ENCODE measurements at places on chromosomes 12 and 14.

GRCh38 chr12:45828402-45828801 is 98.9 kb downstream of the ARID2 start:
- no peak for DNase-seq

DNA sequence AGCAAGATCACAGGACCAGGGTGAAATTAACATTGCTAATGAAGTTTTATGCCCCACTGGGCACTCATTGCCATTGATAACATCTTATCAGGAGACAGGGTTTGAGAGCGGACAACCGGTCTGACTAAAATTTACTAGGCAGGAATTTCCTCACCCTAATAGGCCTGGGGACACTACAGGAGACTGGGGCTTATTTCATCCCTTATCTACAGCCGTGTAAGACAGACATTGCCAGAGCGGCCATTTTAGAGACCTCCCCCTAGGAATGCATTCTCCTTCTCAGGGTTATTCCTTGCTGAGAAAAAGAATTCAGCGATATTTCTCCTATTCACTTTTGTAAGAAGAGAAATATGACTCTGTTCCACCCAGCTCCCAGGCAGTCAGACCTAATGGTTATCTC is 8.3 kb downstream of the OR4K17 start:
- DNase-seq, result no peak

DNA sequence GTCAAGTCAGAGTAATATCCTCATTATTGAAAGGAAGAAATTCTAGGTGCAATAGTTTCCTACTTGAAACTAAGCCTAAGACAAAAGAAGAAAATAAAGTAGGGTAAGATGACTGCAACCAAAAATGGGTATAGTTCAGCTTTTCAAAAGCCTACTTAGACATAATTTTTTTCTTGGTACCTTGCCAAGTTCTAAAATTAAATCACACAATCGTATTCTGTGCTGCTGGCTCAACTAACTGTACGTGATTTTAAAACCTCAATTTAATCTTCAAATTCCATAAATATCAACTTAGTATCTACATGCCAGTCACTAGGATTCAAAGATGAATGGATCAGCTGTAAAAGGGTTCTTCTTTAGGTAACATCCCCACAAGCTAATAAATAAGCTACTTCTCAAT is 56.9 kb downstream of the SCAF11 start:
- DNase-seq, result no peak

- no peak for DNase-seq
Observed at GRCh38 chr14:33736979-33737378, 213.9 kb downstream of the EGLN3 start.

- DNase-seq, result no peak
Observed at GRCh38 chr14:86915406-86915805, 1077.6 kb downstream of the GALC start.

DNA sequence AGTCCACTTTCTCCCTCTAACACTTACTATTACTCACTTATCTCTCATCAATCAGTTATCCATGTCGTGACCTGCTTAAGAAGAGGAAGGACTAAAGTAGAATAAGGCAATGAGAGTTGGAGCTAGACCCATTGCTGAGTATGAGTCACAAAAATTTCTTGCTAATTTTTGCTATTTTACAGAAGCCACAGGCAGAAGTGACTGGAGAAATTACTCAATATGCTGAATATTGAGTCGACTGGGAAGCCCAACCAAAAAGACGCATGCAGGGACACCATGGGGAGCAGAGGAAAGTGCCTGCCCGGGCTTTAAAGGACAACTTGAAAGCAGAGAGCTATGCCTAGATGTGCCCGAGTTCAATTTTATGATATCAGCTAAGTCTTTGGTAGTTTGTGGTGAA is 115.4 kb upstream of the FOXG1 start:
- DNase-seq, result no peak

GRCh38 chr12:57893431-57894353 is 47.2 kb upstream of the CTDSP2 start:
- DNase-seq, result peak; percentile 87

- no peak for DNase-seq
Observed at GRCh38 chr12:104656921-104657320, 200.2 kb downstream of the CHST11 start.

- peak; percentile 64 for DNase-seq
Observed at GRCh38 chr14:99755629-99756603, 37.3 kb upstream of the EML1 start.

GRCh38 chr14:76138119-76138757 is 13.5 kb upstream of the GPATCH2L start:
- DNase-seq, result no peak

- DNase-seq, result no peak
Observed at GRCh38 chr12:89040146-89040964, 311.9 kb downstream of the DUSP6 start.

DNA sequence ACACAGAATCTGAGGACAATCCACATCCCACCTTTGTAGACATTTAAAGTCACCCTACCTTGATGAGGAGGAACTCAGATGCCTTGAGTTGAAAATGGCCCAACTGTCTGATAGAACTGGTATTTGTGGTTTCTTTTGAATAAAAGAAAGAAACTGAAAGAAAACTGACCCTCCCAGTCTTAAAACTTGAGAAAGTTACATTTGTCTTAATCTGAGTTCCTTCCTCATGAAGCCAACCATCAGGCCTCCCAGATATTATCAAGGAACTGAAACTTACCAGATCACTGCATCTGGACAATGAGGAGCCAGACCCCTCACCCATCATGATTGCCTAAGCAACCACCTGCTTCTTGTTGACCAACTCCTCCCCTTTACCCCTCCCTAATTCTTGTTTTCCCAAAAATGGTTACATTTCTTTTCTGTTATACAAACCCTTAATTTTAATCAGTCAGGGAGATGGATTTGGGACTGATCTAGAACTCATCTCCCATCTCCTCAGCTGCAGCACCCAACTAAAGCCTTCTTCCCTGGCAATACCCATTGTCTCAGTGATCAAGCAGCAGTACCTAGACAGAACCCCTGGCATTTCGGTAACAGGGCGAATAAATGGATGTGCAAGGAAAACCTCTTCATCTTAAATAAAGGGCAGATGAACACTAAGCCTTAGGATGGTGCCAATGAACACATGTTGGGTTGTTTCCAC is 72.0 kb upstream of the RESF1 start:
- no peak for DNase-seq

DNA sequence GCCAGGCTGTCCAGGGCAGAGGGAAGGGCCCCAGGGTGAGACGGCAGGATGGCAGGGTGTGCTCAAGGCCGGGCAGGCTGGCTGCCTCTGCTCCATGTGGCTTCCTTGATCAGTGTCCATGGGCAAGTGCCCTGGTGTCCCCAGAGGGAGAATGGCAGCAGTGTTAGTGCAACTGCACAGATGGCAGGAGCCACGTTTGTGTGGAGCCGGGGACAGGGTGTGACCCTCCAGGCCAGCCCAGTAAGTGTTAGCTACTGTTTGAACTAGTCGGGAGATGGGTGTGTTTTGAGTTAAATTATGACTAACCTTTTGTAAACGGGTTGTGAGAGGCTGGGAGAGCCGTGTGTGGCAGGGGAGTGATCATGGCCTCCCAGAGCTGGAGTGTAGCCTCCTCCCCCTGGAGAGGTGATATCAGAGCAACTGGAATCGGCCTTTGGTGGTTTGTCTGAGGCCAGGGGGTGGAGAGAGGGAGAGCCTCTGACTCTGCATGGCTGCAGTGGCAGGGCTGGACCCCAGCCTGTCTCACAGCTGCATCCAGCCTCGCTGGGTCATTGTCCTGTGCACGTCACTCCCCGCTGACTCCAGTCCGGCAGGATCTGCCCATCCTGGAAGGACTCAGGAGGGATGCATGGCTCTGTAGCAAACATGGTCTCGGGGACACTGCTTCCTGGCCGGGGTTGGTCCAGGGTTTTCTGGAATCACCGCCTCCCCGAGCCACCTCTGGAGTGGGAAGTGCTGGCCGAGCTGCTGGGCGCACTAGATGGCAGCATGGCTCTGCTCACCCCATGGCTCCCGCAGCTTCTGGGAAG is 27.8 kb downstream of the AACS start:
- DNase-seq, result peak; percentile 77

DNA sequence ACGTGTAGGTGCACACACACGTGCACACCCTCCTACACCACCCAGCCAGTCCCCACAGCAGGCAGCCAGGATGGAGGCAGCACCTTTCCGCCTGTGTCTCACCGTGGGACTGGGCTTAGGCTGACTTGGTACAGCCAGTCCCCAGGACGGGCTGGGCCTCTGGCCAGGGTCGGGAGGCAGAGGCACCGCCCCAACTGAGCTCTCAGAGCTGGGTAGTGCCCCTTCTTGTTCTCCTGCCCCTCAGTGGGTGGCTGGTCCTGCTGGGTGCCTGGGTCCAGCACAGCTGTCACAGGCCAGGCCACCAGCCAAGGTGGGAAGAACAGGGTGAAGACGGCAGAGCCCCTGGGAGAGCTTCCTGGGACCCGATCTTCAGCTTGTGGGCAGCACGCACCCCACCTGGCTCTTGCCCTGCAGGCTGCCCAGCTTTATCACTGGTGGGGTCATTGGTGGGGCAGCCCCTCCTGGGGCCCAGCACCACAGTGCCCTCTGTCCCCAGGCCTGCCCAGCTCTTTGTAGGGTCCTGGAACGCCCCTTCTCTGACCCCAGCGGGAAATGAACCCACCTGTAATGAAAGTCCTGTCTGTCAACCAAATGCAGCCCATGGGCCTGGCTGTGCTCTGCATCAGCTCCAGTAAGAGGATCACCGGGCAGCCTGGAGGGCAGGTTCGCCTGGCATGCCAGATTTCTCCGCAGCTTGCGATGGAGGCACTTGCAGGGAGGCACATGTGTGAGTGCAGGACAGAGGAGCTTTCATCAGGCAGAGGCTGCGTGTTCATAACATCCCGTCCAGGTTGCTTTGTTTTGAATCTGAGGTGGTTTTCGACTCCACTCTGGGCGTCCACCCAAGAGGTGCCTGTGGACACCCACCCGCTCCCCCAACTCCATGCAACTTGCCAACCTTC is 14.7 kb downstream of the CDCA4 start:
- no peak for DNase-seq

DNA sequence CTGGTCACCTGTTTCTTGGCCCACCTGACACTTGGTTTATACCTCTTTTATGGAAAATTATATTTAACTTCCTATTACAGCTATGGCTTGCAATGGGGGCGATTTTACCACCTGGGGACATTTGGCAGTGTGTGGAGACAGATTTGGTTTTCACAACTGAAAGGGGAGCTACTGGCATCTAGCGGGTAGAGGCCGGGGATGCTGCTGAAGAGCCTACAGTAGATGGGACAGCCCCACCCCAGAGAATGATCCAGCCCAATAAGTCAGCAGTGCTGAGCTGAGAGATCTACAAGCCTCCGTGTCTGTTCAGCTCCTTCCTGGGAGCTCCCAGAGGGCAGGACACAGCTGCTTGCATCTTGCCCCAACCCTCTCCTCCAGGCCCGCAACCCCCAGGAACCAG is 302.8 kb downstream of the CACNA1C start:
- no peak for DNase-seq

GRCh38 chr12:94458877-94459727 is 565 bp downstream of the CEP83 start:
- no peak for DNase-seq

DNA sequence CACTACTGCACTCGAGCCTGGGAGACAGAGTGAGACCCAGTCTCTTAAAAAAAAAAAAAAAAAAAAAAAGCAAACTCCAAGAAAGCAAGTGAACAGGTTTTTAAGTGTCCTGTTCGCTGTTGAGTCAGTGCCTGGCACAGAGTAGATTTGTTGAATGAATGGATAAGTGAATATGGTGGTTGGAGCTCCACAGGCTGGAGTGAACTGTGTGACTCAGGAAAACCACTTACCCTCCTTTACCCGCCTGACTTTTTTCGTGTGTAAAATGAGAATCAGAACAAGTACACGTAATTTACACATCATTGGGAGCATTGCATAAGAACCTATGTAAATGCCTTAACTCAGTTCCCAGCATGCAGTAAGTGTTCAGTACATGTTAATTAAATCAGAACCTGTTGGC is 24.0 kb upstream of the ESRRB start:
- no peak for DNase-seq

- DNase-seq, result no peak
Observed at GRCh38 chr14:105499256-105500035, 8.4 kb downstream of the TEDC1 start.

- DNase-seq, result peak; percentile 46
Observed at GRCh38 chr12:128387811-128388422, 120.9 kb downstream of the TMEM132C start.

Measured in colonic mucosa (tissue), 4 donors.